ENCODE measurements at places on chromosomes 1 and 21.

DNA sequence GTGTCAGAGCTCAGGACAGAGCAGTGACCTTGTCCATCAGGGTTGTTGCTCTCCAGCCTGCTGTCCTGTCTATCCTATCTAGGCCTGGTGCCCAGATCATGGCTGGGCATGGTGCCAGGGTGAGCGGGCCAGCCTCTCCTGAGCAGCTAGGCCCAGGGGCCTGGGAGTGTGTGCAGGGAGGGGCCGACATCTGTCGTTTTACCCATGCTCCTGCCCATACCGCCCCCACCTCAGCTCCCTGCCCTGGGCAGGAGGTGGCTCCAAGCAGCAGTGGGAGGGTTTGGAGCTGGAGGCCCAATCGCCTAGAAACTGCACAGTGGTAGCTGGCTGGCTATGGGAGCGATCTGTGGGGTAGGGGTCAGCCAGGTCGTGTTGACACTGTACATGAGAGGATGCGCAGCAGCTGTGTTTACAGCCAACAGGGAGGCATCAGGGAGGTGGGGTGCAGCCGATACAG is 6.5 kb downstream of the INSRR start:
- DNase-seq = no peak

- DNase-seq = no peak
Measured at GRCh38 chr1:203101813-203102634, 16.2 kb upstream of the MYOG start.

- DNase-seq = no peak
Measured at GRCh38 chr1:174956976-174957375, 42.8 kb upstream of the CACYBP start.

DNA sequence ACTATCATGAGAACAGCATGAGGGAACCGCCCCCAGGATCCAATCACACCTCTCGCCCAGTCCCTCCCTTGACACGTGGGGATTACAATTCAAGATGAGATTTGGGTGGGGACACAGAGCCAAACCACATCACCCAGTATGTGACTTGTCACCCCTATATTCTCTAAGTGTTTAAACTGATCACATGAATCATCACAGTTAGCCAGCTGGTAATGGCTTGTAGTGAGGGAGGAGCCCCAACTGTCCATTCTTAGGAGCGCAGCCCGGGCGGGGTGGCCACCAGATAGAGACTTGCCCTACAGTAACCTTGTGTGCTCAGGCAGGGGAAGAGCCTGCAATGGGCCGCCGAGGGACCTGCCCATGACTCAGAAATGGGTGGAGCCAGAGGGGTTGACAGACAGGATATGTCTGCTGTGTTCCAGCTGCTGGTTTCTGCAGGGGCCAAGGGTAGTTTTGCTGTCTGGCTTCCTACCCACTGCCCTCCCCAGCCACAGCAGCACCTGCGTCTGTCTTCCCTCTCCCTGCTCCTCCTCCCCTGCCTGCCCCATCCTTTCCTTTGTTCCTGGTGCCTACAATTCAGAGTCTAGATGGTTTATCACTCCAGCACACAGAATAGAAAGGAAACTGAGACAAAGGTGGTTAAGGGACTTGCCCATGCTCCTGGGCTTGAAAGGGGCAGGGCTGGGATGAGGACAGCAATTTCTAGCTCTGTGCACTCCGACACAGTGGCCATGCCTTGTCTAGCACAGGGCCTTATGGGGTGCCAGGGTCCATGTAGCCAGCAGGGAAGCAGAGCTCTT is 9.2 kb downstream of the ABCG1 start:
- peak; percentile 73 for DNase-seq

- no peak for DNase-seq
Measured at GRCh38 chr1:227268943-227269342, 49.3 kb downstream of the CDC42BPA start.

GRCh38 chr1:15758953-15759661 is 512 bp downstream of the FBLIM1 start:
- no peak for DNase-seq

DNA sequence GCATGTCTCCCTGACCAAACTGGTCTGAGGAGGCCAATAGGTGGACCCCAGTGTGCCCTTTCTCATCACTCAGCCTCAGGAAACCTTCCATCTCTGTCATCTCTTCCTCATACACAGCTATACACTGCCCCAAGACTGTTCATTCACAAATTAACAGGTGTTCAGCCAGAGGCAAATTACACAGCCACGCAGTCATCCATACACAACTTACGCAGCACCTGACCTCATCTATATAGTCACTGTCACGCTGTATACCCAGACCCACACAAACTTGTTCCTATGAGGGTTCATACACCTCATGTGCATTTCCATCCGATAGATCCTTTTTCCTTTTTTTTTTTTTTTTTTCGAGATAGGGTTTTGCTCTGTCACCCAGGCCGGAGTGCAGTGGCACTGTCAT is 12.4 kb downstream of the DLGAP3 start:
- no peak for DNase-seq

DNA sequence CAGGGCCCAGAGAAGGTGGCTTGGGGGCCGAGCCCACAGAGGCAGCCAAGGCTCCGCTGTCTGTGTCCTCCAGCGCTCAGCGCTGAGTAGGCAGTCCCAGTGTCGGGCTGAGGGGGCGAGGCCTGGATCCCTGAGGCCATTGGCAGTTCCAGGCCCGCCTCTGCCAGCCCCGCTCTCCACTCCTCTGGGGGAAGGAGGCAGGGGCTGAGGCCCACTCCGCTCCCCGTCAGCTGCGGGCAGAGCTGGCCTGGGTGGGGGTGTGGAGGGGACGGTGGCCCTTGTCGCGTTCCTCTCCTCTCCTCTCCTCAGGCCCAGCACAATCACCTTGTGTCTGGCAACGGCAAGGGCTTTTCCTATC is 132.8 kb downstream of the CASZ1 start:
- peak; percentile 48 for DNase-seq

- DNase-seq = no peak
Measured at GRCh38 chr1:162976628-162977027, 92.5 kb upstream of the RGS4 start.

DNA sequence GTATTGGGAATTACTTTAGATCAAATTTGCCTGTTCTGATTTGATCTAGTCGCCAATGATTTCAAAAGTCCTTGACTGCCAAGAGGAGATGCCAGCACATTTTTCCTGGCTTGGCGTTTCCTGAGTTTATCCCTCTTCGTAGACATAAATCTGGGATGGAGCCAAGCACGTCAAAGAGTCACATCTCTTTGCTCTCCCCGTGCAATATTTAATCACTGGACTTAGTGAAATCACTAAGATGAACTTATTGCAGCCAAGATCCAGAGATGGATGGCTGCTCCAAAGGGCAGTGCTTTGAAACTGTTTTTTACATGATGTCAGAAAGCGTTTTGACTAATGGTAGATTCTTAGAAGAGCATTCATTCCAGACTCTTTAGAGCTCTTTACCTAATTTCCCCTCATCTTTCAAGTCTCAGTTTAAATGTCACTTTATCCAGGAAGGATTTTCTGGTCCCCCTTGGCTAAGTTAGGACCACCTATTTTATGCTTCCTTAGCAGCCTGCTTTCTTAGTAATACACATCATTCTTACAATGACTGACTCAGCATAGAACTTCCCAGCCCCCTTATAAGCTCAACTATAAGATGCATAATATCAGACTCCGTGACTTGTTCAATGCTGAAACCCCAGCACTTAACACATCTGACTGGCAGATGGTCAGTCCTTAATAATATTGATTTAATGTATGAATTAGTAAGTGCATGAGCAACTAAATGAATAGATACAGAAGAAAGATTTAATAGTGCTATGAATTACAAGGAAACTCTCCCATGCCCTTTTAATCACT is 94.4 kb upstream of the GREM2 start:
- no peak for DNase-seq

DNA sequence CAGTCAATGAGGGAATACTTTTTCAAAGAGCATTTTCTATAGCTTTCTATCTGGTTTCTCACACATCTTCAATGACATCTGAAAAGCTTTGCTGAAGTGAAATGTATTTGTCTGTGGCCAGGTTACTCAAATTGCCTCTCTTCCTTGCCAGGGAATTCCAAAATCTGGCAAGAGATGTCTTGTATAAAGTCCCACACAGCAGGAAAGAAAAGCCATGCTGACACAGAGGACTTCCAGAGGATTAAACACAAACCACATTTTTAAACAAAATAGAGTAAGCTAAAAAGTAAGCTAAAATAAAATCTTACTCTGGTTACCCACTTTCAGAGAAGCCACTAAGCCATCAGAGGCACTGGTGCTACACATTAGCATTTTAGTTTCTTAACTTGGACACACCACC is 93.1 kb upstream of the BCAR3 start:
- DNase-seq = no peak

DNA sequence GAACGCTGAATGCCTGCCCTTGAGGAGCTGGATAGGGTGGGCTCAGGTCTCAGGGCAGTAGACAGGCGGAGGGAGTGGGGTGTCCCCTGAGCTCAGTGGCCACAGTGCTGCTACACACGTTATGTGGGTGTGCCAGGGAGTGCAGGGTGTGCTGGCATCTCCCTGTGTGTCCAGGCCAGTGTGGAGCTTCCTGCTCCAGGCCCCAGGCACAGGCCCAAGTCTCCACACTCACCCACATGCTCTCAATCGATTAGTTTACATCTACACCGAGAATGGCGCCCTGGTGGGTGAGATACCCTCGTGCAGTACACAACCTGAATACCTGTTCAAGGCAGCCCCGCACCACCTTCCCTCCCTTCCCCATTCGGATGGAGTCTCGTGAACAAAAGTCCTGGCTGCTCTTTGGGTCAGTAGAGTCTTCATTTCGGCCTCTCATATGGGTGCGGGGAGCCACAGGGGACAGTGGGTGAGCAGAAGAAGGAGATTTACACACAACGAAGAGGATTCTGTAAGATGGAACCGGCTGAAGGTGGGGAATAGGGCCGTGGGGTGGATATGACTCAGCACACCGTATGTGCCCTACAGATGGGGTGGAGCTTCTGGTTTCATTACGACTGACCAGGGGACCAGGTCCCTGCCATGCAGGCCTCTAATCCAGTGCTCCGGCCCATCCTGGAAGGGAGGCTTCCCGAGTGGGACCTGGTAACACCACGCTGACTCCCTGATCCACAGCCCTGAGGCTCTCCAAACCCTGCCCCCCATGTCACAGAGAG is 93.3 kb downstream of the SPSB1 start:
- no peak for DNase-seq

GRCh38 chr1:218226005-218226404 is 59.1 kb upstream of the RRP15 start:
- no peak for DNase-seq

- no peak for DNase-seq
Measured at GRCh38 chr1:91846007-91846638, 39.8 kb downstream of the TGFBR3 start.

DNA sequence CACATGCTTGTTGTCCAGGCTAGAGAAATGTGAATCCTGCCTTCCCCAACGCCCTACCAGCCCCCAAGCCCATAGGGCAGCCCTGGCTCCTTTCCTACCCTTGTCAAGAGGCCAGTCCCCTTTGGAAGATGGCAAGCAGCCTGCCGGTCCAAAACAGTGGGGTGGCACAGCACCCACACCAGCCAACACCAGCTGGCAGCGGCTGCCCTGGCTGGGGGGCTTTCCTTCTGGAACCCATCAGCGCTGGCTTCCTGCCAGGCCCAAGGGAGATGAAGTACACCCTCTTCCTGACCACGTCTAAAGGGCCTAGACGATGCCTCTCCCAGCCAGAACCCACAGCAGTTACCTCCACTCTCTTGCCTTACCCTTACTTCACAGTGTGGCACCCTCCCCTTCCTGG is 24.2 kb downstream of the KCNN3 start:
- DNase-seq = no peak

- no peak for DNase-seq
Measured at GRCh38 chr1:19484798-19485361, 459 bp downstream of the CAPZB start.

DNA sequence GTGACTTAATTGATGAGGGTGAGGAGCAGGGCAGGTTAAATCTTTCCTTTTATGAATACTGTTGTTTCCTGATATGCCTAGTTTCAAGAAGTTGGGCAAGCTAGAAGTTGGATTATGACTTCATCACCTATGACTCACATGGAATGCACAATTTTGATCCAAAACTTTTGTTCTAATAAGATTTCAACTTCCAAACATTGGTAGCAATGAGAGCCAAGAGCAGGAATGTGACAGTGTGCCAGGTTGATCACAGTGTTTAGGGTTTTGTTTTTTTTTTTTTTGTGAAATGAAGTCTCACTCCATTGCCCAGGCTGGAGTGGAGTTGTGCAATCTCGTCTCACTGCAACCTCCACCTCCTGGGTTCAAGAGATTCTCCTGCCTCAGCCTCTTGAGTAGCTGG is 349.4 kb downstream of the DUSP10 start:
- no peak for DNase-seq

GRCh38 chr1:34790985-34791384 is 1.8 kb upstream of the GJA4 start:
- DNase-seq = no peak

GRCh38 chr1:12406211-12407021 is 176.6 kb downstream of the VPS13D start:
- no peak for DNase-seq

GRCh38 chr1:227742738-227743715 is 7.8 kb downstream of the SNAP47 start:
- no peak for DNase-seq

DNA sequence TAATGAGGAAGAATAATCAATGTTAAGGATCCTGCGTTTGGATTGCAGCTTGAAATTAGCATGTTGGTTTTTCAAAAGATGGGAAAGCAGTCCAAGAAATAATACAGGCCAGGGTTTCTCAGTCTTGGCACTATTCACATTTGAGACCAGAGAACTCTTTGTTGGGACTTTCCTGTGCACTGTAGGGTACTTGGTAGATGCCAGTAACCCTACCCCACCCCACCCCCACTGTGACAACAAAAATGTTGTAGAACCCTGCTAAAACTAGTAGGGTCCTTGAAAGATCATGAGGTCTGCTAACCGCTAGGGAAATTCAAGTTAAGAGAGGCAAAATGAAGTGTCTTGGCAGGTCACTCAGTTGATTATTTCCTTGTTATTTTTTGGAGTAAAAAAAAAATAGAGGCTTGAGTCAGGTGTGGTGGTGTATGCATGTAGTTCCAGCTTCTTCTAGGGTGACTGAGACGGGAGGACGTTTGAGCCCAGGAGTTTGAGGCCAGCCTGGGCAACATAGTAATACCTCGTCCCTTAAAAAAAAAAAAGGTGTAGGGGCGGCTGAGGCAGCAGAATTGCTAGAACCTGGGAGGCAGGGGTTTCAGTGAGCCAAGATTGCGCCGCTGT is 53.3 kb downstream of the SPEN start:
- DNase-seq = no peak

- no peak for DNase-seq
Measured at GRCh38 chr1:245288796-245289195, 134.0 kb downstream of the KIF26B start.

GRCh38 chr1:110607536-110608230 is 1.5 kb upstream of the KCNA2 start:
- DNase-seq = no peak

- DNase-seq = no peak
Measured at GRCh38 chr1:67791686-67792085, 41.6 kb downstream of the GNG12 start.
